ENCODE measurements at places on chromosomes 3 and 15.

DNA sequence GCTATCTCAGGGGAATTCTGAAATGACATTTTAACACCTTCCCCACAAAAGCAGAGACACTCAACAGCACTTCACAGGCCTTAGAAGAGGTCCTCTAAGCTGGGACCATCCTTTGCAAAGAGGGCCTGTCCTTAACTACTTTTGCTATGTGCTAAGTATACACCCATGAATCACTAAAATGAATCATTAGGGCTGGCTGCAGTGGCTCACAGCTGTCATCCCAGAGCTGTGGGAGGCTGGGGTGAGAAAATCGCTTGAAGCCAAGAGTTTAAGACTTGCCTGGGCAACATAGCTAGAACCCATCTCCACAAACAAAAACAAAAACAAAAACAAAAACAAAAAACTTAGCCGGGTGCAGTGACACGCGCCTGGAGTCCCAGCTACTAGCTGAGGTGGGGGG is 53.9 kb upstream of the MELTF start:
- DNase-seq, result no peak

- DNase-seq, result no peak
Measured at GRCh38 chr3:130582457-130583153, 65.6 kb downstream of the COL6A6 start.

- DNase-seq, result no peak
Measured at GRCh38 chr3:14305324-14305723, 97.1 kb upstream of the SLC6A6 start.

DNA sequence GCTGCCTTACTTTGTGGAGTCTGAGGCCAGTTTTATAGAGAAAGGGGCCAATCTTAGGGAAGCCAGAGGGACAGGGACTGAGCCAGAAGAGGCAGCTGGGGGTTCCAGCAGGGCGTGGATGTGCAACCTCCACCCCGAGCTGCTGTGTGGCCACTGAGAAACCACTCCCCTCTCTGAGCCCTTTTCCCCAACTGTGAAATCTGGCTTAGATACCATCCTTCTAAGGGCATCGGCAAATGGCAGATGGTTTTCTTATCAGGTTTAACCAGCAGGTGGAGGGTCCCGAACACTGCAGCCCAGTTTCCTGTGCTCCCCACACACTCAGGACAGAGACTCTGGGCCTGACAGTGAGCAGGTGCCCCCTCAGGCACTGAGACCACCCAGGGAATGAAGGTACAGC is 55.8 kb upstream of the SLC6A6 start:
- DNase-seq, result no peak

- DNase-seq, result no peak
Measured at GRCh38 chr15:98782801-98783200, 134.5 kb downstream of the IGF1R start.

DNA sequence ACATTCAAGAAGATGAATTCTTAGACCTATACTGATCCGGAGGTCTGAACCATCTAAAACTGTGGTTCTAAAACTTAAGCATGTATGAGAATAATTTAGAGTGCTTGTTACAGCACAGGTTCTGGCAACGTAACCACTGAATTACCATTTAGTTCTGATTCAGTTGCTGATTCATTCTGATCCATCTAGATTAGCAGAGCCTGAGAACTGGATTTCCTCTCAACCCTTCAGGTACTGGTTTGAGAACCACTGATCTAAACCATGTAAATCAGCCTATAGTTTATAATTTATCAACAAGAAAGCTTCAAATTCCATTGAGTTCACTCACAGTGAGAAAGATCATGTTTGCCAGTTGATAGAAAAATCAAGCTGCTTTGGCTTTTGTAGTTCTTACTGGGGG is 1001.1 kb upstream of the EPHA6 start:
- DNase-seq, result no peak

GRCh38 chr3:52769786-52770455 is 819 bp downstream of the NEK4 start:
- no peak for DNase-seq

DNA sequence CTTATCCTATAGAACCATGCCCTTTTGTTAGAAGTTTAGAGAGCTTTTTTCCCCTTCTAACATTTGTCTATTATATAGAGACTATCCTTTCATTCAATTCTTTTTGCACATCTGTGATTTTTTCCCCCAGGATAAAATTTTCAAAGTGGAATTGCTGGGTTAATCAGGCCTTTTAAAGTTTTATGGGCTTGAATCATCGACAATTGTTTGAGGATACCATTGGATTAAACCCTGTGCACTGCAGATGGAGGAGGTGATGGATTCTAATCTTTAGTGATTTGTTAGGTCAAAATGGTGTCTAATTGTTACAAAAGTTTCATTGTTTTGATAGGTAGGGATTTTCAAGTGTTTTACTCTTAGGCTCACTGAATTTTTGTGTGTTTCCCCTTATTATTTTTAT is 463.7 kb upstream of the CFAP20DC start:
- no peak for DNase-seq

GRCh38 chr3:72129501-72130094 is 344.6 kb upstream of the PROK2 start:
- DNase-seq, result no peak

DNA sequence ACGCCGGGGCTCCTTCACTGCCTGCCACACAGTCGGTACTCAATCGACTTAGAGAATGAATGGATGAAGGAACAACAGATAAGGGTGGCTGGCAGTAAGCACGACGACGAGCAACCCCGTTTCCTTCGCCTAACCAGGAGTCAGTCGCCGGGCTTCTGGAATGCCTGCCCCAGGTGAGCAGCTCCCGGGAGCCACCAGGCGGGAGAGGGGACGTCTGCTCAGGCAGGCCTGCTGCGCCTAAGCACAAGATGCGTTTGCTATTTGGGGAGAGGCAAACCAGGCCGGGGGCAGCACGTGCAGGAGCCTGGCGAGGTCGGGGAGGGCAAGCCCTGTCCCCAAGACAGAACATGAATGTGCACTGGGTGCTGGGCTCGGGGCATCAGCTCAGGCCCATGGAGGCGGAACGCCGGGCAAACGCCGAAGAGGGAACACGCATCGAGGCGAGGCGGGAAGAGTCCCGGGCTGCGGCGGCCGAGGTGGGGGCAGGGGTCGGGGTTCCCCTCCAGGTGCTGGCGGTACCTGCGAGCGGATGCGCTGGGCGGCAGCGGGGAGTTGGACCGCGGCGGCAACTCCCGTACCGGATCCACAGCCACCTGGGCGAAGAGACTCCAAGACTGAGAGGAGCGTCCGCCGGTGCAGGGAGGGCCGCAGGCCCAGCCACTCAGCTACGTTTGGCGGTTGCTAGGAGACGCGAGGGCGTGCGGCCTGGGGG is at the start of gene CFAP92:
CFAP92 (minus strand) TSS at position 616 of the 712 bp plus-strand sequence. CDS start 772 bp downstream, outside the sequence.
- peak; percentile 92 for DNase-seq

DNA sequence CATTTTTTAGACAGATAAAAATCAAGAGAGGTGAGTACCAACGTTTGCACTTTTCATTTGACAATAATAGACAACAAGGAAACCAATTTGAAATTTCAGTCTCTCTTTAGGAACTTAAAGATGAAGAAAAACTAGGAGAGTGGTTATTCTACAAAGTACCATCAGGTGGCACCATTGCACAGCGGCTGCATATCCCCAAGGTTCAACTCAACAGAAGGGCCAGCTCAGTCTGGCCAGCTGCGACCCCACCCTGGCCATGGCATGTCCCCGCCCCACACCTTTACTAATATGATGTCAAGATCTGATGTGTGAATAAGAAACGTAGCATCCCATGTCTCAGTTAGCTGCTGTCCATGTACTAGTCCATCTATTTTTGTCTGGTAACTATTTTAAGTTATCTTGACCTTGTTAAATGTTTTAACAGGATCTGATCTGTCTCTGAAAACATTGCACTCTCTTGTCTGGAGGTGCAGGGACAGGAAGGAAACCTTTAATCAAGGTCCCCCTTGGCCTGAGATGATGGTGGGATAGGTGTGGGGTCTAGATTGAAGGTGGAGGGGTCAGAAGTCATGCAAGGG is 35.5 kb upstream of the CGNL1 start:
- DNase-seq, result peak; percentile 93
